ENCODE measurements at places on chromosomes 1 and 21.

DNA sequence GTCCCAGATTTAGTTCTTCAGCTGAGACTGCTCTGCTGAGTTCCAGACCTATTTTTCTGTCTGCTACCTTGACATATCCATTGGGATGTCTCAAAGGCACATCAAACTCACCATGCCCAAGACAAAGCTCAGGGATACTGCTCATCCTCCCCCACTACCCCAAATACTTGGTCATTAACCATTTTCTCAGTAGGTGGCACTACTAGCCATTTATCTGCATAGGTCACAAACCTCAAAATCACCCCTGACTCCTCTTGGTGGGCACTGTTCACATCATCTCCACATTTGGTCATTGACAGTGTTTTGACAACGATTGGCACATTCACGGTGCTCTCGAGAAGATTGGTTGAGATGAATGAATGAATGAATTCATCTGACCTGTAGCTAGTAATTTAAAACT lies 32.1 kb downstream of the CACNA1S start:
- DNase-seq, result no peak

DNA sequence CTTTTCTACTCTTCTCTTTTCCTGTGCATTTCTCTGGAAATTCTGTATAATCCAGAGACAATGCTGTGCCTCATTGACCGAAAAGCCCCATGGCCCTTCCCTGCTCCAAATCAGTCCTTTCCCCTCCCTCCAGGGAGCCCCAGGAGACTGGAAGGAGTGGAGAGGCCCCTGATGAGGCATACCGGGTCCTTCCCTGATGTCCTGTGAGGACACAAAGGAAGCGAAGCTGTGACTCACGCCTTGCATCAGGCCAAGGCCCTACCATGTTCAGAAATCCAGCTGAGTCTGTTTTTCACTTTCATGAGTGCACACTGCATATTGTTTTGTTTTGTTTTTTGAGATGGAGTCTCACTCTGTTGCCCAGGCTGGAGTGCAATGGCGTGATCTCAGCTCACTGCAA lies 38.7 kb upstream of the BECN2 start:
- no peak for DNase-seq

GRCh38 chr1:174322202-174322862 lies 125.4 kb upstream of the GPR52 start:
- DNase-seq, result no peak

DNA sequence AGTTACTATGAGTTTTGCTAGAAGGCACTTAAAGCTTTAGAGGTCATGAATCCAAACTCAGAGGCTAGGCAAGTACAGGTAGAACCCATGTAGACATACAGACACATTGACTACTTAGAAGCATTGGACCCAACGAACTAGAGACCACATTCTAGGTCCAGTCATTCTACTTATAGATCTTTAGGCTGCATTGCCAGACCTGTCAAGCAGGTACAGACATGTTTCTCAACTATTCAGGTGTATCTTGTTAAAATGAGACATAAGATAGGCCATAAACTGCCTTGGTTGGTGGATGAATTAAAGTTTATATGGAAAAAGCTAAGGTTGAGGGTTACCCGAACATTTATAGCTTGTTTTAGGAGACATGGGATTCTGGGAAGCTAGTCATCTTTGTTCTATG lies 6.5 kb downstream of the ZP4 start:
- no peak for DNase-seq

DNA sequence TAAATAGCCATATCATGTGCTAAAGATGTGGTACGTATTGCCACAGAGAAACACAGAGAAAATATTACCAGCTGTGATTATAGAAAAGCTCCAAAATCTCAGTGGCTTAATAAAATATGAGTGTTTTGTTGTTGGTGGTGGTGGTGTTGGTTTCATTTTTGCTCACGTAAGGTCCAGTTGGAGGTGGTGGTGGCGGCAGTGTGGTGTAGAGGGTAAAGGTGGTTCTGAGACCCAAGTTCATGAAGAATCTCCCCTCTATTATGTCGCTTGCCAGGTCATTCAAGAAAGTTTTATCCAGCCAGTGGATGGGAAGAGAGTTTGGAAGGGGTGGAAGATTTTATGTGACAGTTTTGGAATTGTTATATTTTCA lies 217.6 kb upstream of the SAMSN1 start:
- no peak for DNase-seq

- no peak for DNase-seq
Measured at GRCh38 chr1:203475012-203475981, at the start of gene PRELP. PRELP (plus strand) TSS chr1:203475806; CDS start chr1:203483185, 7,379 bp downstream.

- DNase-seq, result no peak
Measured at GRCh38 chr1:189530162-189530561, 947.5 kb downstream of the BRINP3 start.

DNA sequence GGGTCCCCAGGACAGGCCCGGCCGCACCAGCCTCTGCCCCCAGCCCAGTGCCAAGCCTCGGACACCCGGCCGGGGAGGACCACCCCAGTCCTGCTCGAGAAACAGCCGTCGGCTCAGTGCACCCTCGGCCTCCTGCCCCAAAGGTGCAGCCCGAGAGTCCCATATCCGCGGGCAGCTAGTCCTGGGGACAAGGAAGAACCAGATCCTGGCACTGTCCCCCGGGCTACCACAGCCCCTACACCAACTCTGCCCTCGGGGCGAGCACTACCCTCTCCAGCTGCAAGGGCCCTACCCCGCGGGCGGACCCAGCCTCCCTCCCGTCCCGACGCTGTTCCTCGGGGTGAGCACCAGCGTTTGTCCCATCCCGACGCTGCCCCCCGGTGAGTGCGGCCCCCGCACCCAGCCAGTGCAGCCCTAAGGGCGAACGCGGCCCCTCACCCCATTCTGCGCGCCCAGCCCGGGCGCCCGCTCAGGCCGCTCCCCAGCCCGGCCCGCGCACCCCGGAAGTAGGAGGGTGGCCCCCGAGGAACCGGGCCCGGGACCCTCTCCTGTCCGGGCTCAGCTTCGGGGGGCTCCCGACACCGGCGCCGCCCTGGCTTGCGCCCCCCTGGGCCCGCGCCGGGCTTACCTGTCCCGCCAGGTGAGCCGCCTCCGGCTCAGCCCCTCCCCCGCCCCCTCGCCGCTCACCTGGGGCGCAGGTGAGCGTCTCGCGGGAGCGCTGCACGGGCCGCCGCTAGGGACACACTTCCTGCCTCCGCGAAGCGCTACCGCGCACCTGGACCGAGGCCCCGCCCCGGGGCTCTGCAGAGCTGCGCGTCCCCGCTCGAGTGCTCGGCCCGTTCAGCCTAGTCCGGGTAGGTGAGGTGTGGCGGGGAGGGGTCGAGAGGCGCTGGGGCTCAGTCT lies at the start of gene KDF1:
Gene KDF1, minus strand, starts transcription at position 747 of the 903 bp plus-strand sequence. CDS start 8,088 bp downstream, outside the sequence.
- peak; percentile 18 for DNase-seq

DNA sequence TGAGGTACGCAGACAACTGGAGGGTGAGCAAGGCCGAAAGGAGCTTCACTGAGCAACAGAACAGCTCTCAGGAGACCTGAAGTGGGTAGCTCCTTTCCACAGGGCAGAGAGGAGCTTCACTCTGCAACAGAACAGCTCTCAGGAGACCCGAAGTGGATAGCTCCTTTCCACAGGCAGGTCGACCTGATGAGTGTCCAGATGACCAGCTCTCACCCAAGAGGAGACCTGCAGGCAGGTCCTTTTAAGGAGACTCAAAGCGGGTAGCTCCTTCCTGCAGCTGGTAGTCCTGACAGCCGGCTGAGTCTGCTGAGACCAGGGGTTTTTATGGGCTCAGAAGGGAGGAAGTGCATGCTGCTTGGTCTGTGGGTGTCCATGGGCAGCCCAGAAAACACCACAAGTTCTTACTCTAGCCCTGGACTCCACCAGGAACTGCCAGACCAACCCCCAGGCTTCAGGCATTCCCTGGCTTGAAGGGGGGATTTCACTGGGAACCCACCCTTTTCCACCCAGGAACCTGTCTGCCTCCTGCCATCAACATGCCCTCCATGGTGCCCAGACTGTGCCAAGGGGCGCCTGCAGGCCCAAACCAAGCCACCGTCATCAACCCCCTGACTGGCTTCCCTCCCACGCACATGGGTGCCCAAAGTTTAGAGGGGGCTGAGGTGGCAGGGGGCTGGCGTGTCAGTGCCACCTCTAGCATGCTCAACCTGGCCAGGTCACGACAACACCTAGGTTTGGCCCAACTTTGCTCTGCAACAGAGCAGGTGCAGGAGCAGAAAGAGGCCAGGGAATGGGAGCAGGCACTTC lies 43.6 kb downstream of the ZBTB8OS start:
- no peak for DNase-seq

- no peak for DNase-seq
Measured at GRCh38 chr1:37482796-37483744, 8.7 kb downstream of the ZC3H12A start.

DNA sequence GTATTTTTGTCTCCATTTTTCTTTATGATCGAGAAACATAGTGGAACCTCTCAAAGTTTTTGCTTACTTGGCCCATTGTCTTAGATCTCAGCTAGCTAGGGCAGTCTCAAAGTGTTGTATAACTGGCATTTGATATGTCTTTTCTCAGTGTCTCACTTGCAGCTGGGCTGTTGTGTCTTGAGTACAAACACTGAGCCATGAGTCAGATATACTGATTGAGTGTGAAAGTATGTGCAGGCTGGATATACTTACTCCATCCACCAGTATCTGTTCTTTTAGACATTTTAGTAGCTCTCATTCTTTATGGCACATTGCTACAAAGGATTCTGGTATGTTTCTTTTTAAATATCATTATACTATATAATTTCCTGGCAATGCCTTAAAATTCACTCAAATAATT lies 14.3 kb upstream of the GPR52 start:
- no peak for DNase-seq

DNA sequence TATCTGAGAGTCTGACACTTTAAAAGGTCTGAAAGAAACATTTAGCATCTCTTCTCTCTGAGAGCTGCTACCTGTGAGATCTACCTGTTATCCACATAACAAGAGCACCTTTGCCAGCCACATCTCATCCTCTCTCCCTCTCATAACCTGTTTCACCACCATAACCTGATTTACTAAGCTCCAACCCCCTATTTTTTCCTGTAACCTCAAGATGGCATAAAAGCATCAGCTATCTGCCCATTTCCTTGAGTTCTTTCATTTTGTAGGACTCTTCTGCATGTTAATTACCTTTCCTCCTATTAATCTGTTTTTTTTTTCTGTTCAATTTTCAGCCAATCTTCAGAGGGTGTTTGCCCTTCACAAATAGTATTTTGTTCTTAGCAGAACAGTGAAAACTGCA lies 136.5 kb upstream of the KCNK1 start:
- DNase-seq, result no peak

DNA sequence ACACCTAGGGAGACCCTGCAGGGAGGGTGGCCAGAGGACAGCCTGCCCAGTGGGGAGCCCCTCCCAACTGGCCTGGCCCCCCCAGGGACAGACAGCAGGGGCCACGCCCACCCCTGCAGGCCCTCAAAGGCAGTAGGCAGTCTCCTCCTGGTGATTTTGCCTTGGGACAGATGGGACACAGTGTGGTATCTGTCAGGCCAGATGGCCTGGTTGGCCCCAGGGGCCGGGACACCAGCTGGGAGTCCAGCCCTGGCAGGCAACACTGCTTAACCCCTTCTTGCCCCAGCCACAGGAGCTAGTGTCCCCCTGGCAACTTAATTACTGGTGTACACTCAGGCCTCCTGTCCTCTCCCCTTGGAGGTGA lies 17.8 kb downstream of the IFFO2 start:
- no peak for DNase-seq

DNA sequence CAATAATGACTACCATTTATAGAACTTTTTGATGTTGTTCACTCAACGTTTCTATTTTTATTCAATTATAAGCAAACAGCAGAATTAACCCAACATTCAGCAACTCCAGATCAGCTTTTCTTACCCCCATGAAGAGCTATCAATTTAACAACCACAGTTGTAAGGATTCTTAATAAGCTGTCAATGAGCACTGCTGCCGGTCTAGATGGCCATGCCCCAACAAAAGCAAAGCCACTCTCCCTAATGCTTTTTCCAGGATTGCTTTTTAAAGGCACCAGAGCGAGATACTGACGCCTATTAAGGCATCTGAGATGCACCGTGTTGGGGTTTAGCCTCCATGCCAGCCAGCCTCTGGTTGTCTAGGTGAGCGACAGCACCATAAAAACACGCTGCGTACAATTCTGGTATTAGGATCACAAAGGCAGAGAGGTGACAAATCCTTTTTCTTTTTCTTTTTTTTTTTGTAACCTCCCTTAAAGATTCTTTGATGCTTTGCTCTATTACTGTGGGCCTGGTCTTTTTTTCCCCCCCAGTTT lies 39.5 kb downstream of the PTPRC start:
- DNase-seq, result no peak

DNA sequence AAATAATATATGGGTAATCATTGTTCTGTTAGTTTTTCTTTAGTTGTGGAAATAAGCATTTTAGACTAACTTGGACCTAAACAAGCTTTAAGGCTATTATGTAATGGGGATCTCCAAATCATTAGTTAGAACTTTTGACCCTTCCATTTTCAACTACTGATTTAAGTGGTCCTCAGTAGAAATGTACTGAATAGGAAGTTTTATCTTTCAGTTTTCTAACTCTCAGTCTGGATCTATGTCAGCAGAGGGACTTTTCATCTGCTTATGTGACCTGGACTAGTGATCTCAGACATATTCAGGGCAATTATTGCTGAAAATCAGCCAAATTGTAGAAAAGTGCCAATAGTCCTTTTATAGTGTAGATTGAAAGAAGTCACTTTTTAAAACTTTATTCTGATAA lies 56.0 kb downstream of the SASS6 start:
- DNase-seq, result no peak

- DNase-seq, result no peak
Measured at GRCh38 chr1:93758842-93759515, 77.3 kb upstream of the BCAR3 start.

DNA sequence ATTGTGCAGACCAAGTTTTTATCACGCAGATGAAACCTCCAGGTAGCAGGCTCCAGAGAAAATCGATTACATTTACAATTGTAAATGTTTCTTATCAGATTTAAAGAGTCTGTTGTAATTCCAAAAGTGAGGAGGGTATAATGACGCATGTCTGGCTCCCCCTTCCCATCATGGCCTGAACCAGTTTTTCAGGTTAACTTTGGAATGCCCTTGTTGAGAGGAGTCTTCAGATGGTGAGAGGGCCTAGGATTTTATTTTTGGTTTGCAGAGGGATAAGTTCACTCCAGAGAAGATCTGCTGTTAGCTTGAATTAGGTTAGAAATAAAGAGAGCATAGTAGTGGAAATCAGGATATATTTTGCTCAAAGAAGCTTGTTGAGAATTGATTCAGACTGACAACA lies 1028.3 kb upstream of the B3GALT2 start:
- no peak for DNase-seq

DNA sequence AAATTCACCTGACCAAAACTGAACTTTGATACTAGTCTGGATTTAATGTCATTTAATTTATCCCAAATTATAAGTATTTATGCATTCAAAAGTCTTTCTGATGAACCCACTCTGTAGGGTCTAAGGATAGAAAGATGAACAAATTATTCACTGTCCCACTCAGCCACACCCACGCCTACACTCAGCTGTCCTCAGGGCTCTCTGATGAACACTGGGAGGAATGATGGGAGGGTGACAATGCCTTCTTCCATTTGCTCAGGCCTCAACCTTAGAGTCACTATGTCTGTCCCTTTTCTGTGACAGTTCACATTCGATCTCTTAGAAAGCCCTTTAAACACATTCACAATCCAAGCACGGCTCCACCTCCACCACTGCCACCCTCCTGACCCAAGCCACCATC lies 41.8 kb downstream of the KCNJ6 start:
- no peak for DNase-seq

GRCh38 chr1:4488018-4488417 lies 166.4 kb upstream of the AJAP1 start:
- DNase-seq, result no peak

- no peak for DNase-seq
Measured at GRCh38 chr1:69163241-69163640, 404.5 kb upstream of the LRRC7 start.
